Fibroblast of skin of abdomen (primary cell): ENCODE measurements at places on chromosomes 1 and 21.
A peak's percentile ranks its signal among the peaks of the same experiment; 100 is the strongest.

- no peak for DNase-seq
Observed at GRCh38 chr1:17014671-17015567, 3.2 kb upstream of the ATP13A2 start.

- DNase-seq = no peak
Observed at GRCh38 chr1:112790920-112791722, 76.0 kb upstream of the PPM1J start.

DNA sequence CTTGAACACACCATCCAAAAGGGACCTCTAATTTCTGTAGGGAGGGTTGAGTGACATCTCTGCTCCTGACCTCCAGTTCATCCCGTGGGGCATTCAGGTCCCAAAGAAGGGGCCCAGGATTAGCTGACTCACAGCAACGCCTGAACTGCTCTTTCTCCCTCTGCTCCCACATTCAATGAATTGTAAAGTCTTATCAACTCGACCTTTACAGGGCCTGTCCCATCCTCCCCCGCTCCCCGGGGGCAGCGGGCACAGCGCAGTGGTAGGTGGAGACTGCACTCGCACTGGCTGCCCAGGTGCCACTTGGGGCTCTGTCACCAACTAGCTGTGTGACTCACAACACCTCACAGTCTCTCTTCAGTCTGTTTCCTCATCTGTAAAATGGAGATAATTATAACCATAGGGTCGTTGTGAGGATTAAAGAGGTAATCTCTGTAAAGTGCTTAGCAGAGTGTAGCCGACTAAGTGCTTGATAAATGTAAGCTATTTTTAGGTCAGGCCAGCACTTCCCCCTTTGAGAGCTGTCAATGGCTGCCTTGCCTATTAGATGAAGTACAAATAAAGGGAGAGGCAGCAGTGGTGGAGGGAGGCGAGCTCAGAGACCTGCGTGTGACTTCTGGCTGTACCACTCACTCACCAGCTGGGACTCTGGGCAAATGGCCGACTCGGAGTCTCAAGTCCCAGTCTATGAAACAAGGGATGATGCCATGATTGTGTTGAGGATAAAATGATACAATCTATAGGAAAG is 637 bp upstream of the MYBPHL start:
- DNase-seq = no peak

- DNase-seq = no peak
Observed at GRCh38 chr1:149934356-149934755, 2.3 kb downstream of the MTMR11 start.

GRCh38 chr1:49199564-49199963 is 422.9 kb upstream of the BEND5 start:
- no peak for DNase-seq

GRCh38 chr1:12658531-12659453 is 14.9 kb downstream of the AADACL4 start:
- DNase-seq = peak; percentile 76

- no peak for DNase-seq
Observed at GRCh38 chr1:69110851-69111250, 456.9 kb upstream of the LRRC7 start.

GRCh38 chr1:75275631-75276030 is 141.4 kb downstream of the LHX8 start:
- no peak for DNase-seq

DNA sequence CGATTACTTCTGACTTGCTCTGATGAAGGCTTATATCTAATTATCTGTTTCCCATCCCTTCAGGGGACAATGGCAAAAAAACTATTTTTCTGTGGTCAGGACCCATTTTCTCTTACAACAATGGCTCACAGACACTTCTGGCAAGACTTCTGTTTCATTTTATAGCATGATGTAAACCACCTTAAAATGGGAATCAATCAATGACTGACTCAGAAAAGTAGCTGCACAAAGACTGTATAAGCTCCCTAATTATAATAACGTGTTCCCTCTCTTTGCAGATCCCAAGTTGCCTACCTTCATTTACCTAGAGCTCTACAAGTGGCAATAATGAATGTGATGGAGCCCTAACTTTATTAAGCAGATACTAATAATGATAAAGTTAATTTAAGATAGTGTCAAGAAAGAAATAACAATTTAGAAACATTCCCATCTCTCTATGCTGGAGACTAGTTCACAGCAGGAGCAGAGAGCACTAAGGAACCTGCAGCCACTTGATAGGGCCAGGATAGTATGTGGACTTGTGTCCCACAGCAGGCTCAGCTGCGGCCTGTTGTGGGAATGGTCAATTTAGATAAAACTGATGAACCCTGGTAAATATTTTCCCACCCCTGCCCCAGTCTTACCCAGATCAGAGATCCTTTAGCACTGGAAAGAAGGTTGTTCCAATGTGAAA is 538 bp downstream of the GBP2 start:
- peak; percentile 4 for DNase-seq

DNA sequence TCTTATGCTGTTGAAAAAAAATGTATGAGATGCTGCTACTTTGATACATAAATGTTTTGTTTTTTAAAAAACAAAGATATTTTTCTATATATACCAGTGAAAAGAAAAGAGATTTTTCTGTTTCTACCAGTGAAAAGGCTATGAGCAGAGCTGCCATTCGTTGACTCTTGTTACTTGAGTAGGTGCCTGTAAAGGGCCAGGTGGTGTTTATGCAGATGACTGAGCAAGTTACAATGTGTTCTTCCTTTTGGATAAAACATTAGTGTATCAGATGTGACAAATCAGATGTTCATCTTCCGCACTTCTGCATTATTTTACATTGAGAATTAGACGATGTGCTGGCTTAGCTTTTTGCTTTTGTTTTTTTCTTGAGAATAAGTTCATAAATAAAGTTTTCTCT is 45.4 kb downstream of the BARHL2 start:
- DNase-seq = no peak

DNA sequence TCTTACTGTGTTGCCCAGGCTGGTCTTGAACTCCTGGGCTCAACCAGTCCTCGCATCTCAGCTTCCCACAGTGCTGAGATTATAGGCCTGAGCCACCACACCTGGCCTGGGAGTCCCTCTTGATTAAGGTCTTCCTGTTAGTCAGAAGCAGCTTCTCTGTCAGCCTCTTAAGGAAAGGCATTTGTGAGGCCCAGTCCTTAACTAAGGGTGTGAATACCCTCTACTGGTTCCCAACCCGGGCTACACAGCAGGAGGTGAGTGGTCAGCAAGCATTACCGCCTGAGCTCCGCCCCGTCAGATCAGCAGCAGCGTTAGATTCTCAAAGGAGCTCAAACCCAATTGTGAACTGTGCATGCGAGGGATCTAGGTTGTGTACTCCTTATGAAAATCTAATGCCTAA is 117.2 kb downstream of the DYRK1A start:
- DNase-seq = no peak

- no peak for DNase-seq
Observed at GRCh38 chr1:50097791-50098190, 10.9 kb upstream of the ELAVL4 start.

- no peak for DNase-seq
Observed at GRCh38 chr21:46347203-46347550, 23.2 kb downstream of the PCNT start.

DNA sequence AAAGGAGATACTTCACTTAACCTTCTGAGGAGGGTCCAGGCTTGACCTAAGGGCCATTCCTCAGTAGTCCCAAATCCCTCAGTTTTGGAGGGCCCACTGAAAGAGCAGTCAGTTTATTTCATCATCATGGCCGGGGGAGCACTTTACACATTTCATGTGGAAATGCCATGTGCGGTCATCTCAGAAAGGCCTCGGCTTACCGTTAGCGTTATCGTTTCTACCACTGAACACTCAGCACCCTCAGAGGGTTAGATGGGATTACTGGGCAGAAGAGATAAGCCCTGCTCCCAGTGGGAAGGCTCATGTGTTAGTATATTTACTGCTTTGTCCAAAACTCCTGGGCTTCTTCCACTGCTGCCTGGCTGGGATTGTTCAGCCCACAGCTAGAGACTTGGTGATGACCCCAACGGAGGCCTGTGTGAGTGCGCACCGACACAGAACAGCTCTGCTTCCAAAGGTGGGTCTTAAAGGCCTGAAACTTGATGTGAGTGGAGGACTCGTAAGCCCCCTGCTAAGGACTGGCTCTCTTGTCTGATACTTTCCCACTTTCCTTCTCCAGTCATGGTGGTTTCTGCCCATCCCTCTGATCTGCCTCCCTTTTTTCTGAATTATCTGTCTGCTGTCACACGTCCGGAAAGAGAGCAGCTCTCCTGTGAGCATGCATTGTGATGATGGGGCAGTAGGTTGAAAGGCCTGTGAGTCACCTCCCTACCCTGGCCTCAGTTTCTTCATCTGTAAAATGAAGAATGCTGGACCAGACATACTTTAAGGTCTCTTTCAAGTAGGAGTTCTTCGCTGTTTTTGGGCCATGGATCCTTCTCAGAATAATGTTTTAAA is 284.5 kb downstream of the ASTN1 start:
- DNase-seq = no peak

- no peak for DNase-seq
Observed at GRCh38 chr1:92748138-92748537, 36.8 kb downstream of the EVI5 start.

DNA sequence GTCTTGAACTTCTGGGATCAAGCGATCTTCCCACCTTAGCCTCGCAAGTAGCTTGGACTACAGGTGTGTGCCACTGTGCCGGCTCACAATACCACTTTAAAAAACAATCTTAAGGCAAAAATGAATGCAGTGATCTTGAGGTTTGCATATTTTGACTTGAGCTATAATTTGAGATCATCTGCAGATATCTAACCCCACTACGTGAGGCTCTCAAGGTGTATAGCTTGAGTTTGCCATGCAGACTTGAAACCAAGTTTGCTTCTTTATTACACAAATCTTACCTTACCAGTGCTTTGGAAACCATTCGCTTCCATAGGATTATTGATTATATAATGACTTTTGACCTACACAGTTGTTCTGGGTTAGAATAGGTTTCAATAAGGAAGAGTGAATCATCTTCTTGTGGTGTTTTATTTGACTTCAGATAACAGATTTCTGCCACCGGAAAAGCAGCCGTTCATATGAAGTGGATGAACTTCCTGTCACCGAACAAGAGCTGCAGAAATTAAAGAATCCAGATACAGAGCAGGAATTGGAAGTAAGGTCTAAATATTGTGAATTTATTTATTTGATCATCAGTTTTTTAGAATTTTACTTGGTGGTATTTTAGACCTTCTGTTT is 155.1 kb downstream of the VPS13D start:
- no peak for DNase-seq

- peak; percentile 87 for DNase-seq
Observed at GRCh38 chr1:159429074-159429861, 2.7 kb upstream of the OR10J4 start.

DNA sequence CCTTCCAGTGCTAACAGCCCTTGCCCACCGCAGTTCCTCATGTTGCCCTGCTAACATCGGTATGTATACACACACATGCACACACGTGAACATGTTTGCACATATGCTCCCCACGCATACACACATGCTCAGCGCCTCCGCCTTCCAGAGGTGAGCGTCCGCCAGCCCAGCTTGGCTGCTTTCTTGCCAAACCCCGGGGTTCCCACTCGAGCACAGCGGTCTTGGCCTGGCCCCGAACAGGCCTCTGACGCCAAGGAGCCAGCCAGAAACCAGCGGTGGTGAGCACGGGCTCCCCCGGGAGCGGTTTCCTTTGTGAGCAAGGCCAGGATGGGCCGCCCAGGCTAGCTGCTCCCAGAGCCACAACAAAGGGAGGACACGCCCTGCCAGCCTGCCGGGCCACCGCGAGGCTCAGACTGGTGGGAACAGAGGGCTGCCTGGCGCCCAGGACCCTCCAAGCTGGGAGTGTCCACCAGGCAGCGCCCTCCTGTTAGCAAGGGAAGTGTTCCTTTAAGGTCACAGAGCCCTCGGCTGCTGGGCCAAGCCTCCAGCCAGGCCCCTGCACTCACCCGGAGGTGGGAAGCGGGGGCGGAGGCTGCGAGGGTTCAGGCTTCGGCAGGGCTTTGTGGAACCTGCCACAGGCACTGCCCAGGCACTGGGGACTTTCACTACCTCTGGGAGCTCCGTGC is 65.4 kb downstream of the ALPL start:
- DNase-seq = peak; percentile 17

DNA sequence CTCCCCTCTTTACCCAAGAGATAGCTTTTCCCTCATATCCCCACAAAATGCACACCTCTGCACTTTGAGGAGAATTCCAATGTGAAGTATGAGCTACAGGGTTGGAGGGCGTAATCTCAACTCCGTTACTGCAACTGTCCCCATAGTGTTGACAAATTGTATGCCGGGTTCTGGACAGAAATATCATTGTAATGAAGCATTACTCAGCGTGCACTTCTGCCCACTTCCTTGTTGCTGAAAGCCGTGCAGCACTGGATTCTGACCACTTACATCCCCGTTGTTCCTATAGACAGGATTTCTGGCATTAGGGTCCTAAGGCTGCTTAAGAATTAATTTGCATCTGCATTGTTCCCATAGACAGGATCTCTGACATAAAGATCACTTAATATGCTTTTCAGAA is 205.6 kb downstream of the RHOU start:
- no peak for DNase-seq

DNA sequence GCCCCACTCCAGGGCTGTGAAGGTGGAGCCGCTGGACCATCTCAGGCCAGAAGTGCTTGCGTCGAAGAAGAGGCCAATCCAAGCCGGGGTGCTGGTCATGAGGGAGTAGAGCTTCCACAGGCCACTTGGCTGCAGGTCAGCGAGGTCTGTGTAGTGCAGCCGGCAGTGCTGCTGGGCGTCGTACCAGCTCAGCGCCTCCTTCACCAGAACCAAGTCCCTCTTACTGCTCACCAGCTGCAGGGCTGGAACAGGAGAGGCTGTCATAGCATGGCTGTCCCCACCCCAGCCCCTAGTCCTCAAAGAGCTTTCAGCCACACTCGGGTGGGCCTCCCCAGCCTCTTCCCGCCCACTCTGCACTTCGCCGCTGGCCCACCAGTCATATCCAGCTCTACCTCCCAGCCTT is 2.2 kb downstream of the CLEC20A start:
- DNase-seq = no peak

DNA sequence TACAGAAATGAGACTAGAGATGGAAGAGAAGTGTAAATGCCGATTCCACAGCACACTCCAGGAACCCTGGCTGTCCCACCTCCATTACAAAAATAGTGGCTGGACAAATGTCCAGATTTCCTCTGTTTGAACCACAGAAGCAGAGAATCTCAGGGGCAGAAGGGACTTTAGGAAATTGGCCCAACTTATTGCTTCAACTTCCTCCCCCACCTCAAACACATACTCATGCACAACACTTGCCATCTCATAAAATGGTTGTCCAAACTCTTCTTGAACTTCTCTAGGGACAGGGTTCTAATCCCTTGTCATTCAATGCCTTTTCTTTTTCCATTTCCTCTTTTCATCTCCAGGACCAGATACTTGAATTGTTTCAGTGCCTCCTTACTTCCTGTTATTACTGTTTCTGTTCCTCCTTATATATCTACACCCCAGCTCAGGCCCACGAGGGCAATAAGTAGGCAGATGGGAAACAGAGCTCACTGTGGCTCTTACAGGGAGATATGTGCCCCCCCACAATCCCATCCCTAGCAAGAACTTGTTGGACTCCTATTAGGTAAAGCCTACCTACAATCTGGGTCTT is 8.5 kb upstream of the B4GALT3 start:
- DNase-seq = no peak

DNA sequence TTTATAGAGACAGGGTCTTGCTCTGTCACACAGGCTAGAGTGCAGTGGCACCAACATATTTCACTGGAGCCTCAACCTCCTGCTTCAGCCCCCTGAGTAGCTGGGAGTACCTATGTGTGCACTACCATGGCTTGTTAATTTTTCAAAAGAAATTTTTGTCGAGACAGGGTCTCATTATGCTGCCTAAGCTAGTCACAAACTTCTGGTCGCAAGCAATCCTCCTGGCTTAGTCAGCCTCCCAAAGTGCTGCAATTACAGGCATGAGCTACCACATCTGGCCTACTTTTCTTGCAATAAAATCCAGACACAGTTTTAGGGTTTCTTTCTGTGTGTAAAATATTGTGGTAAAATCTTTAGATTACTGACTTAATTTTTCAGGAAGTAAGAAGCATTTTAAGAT is 27.9 kb upstream of the NTPCR start:
- peak; percentile 79 for DNase-seq
